ENCODE measurements at places on chromosomes 2 and 18.

- no peak for DNase-seq
Observed at GRCh38 chr2:71530641-71531332, 77.4 kb downstream of the DYSF start.

- DNase-seq: no peak
Observed at GRCh38 chr2:200509235-200509611, 645 bp downstream of the KCTD18 start.

GRCh38 chr2:218029366-218030360 is 26.9 kb upstream of the TNS1 start:
- DNase-seq: no peak

DNA sequence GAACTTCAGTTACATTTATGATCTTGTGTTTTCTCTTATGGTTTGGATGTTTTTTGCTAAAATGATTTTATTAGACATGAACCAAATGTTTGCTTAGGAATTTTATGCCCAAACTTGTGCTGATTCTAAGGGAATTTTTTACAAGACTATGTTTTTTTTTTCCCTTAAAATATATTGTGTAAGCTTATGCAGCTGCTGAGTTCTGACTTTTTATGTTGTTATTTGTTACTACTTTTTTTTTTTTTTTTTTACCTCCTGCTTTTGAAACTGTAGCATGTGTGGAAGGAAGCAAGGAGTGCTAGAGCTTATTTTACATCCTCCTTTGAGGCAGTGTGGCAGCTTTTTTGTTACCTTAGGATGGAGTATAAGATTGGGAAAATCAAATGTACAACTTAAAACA is 6.0 kb upstream of the DNAH7 start:
- DNase-seq: no peak

DNA sequence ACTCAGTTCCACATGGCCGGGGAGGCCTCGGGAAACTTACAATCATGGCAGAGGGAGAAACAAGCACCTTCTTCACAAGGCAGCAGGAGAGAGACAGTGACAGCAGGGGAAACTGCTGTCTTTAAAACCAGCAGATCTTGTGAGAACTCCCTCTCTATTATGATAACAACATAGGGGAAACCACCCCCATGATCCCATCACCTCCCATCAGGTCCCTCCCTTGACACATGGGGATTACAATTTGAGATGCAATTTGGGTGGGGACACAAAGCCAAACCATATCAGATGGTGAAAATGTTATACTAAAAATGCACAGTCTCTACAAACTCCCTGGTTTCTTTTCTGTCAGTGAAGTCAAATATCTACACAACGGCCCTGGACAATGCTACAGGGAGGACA is 9.2 kb downstream of the TMEM18 start:
- no peak for DNase-seq

DNA sequence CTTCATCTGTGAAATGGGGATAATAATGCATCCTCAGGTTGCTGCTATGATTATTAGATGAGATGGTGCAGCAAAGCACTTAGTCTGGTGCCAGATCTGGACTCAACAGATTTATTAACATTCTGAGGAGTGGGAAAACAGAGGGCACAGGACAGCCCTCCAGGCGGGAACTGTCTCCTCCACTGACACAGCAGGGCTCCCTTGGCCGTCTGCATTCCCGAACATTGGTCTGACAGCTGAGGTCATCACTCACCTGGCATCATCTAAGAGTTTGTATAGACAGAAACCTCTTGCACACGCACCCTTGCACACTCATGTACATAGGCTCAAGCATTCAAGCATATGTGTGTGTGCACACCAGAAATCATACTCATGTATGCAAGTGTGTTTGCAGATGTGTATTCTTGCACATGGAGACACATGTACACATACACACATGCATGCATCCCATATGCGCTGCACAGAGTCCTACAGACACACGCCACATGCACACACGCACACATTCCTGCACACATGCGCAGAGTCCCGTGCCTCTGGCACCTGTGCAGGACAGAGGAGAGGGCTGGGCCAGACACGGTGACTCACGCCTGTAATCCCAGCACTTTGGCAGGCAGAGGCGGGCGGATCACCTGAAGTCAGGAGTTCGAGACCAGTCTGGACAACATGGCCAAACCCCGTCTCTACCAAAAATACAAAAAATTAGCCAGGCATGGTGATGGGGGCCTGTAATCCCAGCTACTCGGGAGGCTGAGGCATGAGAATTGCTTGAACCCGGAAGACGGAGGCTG is 173.3 kb upstream of the GLI2 start:
- DNase-seq: no peak

DNA sequence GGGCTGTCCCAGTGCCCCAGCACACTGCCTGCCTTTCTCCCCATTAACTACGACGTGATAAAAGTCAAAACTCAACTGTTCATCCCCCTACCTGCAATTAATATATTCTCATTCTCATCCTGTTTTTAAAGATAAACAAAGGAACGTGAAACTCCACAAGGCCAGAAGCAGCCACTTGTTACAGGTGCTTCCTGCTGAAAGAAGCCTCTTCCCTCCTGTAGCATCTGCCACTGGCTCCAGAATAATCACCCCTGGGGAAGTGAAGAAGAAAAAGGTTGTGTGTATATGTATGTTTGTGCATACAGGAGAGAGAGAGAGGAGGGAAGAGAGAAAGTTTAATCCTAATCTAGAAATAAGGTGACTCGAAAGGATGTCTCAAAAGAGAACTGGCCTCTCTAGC is 27.1 kb downstream of the KIAA2012 start:
- DNase-seq: no peak

DNA sequence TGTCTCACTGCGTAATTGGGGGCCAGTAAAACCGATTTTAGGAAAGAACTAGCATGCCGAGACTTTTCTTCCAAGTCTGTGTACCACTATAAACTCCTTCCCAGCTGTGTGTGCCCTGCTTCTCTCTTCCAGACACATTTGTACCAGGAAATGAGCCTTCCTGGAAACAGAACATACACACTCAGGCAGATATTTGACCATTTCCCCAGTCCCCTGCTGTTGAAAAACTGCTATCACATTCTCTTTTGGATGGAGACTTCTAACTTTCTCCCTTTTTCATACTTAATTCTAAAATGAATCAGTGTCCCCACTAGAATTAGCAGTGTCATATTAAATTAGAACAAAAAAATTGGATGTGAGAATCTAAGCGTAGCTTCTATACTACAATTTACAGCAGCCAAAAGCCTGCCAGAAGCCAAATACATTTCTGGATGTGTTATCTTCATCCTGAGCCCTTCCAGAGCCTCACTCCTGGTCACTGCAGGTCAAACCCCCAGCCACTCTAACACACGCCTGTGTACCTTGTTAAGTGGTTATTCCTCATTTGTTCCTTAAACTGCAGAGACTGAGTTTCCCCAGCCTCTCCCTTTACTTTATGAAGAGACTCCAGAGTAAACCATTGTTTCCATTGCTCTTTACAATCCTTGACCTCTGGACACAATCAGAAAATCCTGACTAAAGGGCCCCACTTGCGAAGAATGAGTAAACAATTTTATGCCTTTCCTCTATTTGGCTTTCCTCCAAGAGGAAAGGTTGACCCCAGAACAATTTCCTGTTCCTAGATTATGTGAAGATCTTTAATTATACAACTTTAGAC is 20.4 kb downstream of the DSG4 start:
- DNase-seq: no peak

DNA sequence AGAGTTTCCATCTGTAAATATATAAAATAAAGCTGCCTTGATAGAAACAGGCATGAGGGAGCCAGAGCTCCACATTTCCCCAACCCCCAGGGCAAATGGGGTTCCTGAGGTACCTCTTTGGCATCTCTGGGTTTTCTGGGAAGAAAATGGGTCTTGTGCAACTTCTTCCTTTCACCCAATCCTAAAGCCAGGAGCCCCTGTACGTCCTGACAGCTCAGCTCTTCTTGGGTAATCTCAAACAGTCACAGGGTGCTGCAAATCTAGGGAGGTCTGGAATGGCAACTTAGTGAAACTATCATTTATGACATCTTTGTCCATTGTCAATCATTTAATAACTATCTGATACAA is 36.6 kb upstream of the STAT1 start:
- no peak for DNase-seq

DNA sequence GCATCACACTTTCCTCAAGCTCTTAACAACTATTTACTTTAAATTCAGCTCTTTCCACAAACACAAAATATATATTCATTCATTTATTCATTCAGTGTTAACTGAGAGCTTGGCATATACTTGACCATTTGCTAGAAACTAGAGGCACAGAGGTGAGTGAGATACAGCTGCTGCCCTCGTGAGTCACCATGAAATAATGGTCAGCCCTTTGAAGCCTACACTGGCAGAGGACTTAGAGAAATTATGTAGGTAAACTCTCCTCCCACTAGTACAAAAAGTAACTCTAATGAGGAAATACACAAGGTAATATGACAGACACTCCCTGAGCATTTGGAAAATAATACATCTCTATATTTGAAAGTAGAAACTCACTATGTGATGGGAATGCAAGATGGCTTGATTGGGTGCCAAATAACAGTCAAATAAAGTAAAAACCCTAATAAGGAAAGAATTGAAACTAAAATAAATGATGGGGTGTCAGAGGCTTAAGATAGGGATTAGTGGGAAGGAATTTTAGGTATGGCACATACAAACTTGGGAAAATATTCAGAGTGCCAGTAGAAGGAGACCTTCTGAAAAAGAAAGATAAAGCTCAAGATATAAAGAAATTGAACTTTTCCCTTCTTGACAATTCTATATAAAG is 61.1 kb downstream of the ANTXR1 start:
- no peak for DNase-seq

DNA sequence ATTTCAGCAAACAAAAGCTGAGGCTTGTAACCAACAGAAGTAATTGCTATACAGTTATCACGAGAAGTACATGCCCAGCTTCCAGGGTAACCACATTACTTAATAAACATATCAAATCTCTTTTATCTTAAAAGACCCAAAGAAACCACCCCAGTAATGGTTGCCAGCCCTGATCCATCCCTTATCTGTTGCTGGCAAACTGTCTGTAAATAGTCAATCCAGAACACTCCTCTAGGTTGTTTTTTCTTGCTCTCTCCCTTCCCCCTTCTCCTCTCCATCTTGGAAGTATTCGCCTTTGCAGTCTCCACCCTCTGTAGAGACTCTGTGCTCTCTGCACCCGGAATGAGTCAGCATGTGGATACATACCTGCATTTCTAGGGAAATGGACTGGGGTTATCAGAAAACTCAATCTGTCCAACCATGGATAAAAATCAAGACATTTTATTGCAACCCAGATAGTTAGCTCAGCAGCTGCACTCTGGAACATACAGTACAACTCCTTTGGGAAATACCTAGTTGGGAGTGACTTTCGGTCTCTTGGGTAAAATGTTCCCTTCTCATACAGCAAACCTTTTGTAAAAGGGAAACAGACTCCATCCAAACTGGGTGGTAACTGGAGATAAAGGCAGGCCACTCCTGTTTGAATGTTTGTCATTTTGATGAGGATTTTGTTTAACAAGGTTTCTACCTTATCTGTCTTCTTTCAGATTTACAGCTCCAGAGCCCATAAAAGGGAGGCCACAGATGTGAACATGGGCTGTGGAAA is 123.5 kb upstream of the FOSL2 start:
- DNase-seq: no peak

DNA sequence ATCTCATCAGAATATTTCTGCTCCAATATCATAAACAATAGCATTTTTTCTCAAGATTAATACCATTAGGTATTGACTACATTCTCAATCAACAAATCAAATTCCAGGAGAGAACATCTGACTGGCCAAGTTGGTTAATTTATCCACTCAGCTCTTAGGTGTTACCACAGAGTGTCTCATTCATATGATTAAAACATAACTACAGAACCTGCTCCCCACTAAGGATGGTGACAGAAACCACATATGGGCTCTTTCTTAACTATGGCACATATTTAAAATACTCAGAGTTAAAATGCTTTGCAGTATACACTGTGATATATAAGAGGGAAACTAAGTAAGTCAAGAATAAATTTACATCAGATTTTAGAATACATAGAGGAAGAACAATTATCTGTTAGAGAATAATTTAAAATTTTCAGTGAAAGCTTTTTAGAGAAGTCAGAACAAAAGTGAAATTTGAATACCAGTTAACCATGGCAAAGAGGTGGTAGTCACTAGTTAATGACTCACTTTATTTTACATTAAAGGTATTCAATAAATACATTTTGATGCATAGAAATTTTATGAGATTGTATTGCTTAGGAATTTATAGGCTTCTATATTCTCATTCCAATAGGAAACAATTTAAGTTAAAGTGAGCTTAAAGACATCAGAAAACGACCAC is 1120.8 kb upstream of the TMEFF2 start:
- no peak for DNase-seq

DNA sequence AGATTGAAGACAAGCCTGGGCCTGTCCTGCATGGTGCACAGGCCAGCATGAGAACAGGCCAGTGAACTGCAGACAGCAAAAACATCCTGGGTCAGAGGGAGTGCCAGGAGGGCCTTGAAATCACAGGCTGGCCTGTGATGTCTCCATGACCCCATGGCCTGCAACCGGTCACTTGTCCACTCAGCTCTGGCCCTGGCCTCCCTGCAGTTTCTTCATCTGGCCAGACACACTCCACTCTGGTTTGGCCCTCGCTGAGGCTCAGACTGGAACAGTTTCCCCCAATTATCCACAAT is 12.6 kb downstream of the CYRIA start:
- DNase-seq: no peak

DNA sequence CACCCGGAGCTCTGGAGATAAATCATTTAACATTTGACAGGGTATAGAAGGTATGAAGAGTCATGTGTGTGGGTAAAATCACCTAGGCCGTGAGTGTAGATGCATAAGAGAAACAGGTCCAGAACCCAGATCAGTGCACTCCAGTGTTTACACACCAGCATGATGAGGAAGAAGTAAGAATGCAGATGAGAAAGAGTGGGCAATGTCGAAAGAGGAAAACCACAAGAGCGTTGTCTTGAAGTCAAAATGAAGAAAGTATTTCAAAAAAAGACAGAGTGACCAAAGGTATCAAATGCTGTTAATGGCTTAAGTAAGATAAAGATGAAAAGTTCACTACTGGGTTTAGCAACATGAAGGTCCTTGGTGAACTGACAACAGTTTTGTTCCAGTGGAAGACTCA is 32.0 kb upstream of the PLB1 start:
- DNase-seq: no peak

DNA sequence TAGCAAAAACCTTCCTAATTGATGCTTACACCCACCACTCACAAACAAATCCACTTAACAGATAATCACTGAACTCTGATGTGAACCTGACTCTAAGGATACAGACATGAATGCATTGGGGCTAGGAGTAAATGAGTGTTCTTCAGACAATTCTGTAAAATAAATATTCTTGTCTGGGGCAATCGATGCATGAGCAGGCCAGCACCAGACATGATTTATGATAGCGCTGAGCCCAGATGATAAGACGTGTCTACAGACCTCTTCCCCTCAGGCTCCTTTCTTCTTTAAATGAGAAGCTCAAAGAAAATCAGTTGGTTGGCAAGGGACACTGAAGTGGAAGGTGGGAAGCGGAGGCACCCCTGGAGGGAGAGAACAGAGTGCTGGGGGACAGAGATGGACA is 27.3 kb upstream of the BIN1 start:
- no peak for DNase-seq

- DNase-seq: no peak
Observed at GRCh38 chr2:181642086-181642485, 14.8 kb downstream of the CERKL start.

DNA sequence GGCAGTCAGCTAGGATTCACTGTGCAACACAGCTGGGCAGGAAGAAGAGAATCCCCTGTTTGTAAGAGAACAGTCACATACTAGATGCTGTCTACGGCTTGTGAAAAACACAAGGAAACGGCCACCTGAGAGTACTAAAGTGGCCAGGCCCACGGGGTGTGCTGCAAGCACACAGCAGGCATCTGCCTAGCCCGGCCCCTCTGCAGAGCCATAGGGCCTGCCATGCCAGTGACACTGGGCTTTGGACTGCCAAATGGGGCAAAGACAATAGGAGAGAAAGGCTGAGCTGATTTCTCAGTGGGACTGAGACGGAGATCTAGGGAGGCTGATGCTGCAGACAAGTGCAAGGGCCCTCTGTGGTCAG is 10.3 kb downstream of the TUBB6 start:
- no peak for DNase-seq
